Activated CD4-positive, alpha-beta T cell treated with anti-CD3 and anti-CD28 coated beads, Interleukin-10, Interleukin-2, amounts not matched to agents 100 ng/mL and 50 ng/mL, durations not matched to agents 16 hours and 8 hours (primary cell): ENCODE measurements at places on chromosomes 3 and 15.

GRCh38 chr3:187612656-187613055, 57.5 kb downstream of the SST start:
- DNase-seq = no peak

DNA sequence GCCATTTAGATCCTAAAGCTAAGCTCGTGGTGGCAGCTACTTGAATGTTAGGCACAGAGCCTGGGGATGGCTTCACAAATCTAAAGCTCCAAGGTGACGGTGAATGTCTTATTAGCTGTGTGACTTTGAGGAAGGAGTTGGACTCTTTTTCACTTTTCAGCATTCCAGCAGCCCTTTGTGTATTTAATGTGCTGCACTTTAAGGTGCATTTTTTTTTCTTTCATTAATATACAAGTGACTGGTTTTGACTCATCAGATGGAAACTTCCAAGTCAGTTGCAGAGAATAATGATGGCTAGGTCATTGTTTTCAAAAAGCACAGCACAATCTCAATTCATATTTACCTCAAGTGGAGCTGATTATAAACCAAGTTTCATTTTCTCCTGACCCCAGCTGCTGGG, 55.8 kb downstream of the TMED3 start:
- DNase-seq = no peak

- no peak for DNase-seq
Observed at GRCh38 chr3:36206956-36207580, 173.2 kb upstream of the STAC start.

GRCh38 chr15:78950902-78951840, 6.3 kb upstream of the CTSH start:
- peak; percentile 13 for DNase-seq

- DNase-seq = no peak
Observed at GRCh38 chr3:67783281-67784250, 129.2 kb upstream of the SUCLG2 start.

DNA sequence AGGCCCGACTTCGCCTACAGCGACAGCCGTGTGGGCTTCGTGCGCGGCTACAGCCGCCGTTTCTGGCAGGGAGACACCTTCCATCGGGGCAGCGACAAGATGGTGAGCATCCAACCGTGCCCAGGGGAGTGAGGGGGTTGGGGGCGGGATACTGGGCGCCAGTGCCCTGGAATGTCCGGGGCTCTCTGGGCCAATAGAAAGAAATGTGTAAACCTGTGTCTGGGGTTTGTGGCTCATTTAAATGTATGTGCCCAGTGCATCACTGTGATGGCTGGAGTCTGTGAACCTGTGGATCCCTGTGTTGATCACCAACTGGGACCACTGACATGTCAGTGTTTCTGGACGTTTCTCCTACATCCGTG, 423 bp downstream of the CHAC1 start:
- DNase-seq = no peak

- no peak for DNase-seq
Observed at GRCh38 chr15:70044168-70044567, 53.5 kb downstream of the TLE3 start.

- DNase-seq = no peak
Observed at GRCh38 chr3:148763986-148764935, 63.4 kb upstream of the CPB1 start.

- DNase-seq = no peak
Observed at GRCh38 chr15:90465930-90466567, 63.7 kb upstream of the CRTC3 start.

DNA sequence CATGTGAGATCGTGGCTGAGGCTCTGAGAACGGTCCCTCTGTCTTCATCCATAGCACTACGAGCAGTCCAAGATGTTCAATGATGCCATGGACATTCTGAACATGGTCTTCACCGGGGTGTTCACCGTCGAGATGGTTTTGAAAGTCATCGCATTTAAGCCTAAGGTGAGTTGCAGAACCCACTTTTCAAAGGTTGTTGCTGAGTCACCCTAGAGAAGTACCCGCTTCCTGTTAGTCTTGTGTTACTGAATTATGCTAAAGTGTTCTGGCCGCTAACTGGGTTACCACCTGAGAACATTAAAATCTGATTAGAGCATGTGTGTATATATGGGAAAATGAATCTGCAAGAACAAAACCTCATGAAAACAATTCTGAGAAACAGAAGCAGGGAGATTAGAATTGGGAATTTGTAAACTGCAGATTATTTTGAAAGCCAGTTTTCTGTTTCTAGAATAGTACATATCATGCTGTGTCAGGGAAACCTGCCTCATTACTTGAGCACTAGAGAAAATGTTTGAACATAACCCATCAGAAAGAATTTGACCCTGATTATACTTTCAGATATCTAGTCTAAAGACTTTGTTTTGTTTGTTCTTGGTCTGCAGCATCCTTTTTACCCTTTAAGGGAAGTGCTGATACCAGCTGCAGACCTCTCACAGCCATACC, 92.6 kb downstream of the CHDH start:
- DNase-seq = peak; percentile 81

DNA sequence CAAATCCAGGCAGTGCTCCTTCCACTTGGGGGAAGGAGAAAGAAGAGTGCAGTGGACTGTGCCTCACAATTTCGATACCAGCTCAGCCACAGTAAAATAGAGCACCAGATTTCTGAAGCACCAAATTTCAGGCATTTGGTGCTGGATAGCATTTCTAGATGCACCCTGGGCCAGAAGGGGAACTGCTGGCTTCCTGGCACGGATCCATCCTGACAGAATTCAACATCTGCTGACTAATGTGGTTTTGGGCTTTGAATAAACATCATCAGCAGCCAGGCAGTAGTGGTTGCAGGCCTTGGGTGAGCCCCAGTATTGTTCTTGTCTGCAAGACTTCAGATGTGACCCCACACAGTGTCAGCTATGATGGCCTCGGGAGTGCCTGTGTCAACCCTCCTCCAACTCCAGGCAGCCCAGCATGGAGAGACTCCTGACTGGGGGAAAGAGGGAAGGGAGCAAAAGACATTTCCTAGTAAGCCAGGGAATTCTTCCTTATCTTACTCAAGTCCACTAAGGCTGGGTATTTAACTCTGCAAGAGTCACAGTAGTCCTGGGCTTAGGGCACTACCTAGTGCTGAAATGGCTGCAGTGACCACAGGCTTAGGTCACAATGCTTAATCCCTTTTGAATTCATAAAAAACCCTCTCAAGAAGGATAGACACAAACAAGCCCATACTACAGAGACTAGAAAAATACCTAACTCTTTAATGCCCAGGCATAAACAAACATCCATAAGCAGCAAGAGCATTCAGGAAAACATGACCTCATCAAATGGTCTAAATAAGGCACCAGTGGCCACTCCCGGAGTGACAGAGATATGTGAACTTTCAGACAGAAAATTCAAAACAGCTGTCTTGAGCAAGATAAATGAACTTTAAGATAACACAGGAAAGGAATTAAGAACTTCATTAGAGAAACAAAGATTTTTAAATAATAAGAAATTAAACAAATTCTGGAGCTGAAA, 74.7 kb downstream of the SPATA16 start:
- no peak for DNase-seq

GRCh38 chr15:70103880-70104626, 6.3 kb upstream of the TLE3 start:
- no peak for DNase-seq
